ENCODE measurements at places on chromosomes 13 and 19.

GRCh38 chr19:18364826-18365528 lies 21.0 kb upstream of the GDF15 start:
- no peak for DNase-seq

- DNase-seq = no peak
Observed at GRCh38 chr13:41345165-41345913, 34.3 kb downstream of the NAA16 start.

GRCh38 chr13:37014609-37015008 lies 14.0 kb downstream of the EXOSC8 start:
- DNase-seq = no peak

GRCh38 chr13:53281677-53282076 lies 253.1 kb downstream of the OLFM4 start:
- DNase-seq = no peak

DNA sequence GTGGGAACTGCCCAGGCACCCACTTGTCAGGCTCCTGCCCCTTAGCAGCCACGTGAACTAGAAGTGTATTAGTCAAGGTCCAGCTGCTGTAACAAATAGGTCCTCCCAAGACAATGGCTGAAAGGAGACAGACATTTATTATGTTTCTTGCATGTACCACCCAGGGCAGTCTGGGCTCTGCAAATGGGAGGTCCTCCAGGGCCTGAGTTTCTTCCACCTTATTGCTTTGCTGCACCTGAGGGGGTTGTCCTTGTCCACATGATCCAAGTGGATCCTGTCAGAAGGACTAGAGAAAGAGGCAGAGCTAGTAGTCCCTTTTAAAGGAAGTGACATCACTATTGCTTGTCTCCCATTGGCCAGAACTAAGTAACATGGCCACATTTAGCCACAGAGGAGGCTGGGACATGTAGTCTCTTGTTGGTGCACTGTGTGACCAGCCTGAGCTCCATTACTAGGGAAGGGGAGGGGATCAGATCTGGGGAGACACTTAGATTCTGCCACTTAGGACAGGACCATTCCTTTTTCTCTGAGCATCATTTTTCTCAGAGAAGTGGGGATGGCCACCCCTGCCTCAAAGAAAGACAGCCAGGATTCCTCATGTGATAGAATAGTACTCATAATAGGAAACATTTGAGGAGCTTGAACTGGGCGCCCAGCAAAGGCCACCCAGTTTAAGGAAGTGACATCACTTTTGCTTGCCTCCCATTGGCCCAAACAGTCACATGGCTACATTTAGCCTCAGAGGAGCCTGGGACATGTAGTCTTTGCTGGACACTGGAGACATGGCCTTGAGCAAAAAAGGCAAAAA lies 15.1 kb downstream of the CC2D1A start:
- DNase-seq = no peak

- no peak for DNase-seq
Observed at GRCh38 chr19:29945017-29945416, 3.0 kb downstream of the URI1 start.

DNA sequence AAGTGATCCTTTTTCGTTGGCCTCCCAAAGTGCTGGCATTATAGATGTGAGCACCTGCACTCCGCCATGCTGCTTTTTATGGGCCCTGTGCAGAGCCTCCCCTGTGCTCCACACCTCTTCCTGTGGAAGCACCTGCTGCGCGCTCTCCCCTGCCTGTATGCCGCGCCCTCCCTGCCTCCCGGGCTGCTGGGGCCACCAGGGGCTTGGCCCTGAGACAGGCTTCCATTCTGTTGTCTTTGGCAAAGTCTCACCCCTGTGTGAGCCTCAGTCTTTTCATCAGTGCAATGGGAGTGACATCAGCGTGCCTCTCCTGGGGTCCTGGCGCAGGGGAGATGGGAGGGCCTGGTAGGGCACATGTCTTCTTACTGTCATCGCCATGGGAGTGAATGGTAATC lies 1.3 kb downstream of the FAM174C start:
- peak; percentile 58 for DNase-seq

DNA sequence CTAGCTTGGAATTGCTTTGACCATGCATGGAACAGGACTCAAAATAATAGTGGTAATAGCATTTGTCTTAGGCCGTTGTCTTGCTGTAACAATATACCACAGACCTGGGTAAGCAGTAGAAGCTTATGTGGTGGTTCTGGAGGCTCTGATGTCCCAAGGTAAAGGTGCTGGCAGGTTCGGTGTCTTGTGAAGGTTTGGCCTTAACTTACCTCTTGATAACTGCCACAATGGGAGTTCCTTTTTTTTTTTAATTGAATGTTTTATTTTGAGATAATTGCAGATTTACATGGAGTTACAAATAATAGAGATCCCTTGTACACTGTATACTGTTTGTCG lies 5.8 kb downstream of the RPL21 start:
- DNase-seq = no peak

GRCh38 chr13:109782066-109782822 lies 4.1 kb downstream of the IRS2 start:
- DNase-seq = no peak

DNA sequence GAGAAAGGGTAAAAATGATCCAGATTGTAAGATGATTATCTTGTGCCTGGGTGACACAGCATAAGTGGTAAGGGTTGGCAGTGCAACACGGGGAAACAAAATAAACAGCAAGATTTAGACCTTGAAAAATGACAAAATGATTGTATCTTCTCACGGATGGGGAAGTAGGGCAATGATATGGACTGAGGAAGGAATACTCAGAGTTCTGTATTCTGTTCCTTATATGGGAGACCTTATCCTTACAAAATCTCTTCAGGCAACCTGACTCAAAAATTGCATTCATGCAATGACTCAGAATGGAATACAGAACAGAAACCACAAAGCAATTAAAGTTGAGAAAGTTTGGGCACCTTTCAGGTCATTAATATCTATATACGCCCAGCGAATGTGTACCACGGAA lies 149.0 kb downstream of the HS6ST3 start:
- DNase-seq = no peak

- DNase-seq = no peak
Observed at GRCh38 chr13:36445891-36446351, 13.6 kb downstream of the CCNA1 start.

- no peak for DNase-seq
Observed at GRCh38 chr19:42965176-42965575, 28.2 kb upstream of the PSG7 start.

- DNase-seq = no peak
Observed at GRCh38 chr13:34046457-34046856, 228.5 kb downstream of the RFC3 start.

- no peak for DNase-seq
Observed at GRCh38 chr13:41098761-41099160, 33.8 kb downstream of the KBTBD6 start.

DNA sequence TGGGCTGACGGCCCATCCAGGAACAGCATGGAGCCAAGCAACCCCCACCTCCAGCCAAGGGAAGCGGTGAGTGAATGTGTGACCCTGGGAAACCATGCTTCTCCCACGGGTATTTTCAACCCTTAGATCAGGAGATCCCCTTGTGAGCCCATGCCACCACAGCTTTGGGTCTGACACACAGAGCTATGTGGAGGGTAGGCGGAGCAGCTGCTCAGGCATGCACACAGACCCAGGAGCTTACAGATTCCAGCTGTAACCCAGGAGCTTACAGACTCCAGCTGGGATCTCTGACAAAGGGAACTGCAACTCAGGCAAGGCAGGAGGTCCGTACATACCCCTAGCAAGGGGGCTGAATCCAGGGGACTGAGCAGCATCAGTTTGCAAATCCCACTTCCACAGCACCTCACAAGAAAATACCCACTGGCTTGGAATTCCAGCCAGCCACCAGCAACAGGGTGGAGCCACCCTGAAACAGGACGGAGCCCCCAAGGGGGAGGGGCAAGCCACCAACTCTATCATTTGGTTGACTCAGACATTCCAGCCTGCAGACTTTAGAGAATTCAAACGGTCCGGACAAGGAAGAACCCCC lies 40.8 kb upstream of the RFXAP start:
- DNase-seq = no peak

DNA sequence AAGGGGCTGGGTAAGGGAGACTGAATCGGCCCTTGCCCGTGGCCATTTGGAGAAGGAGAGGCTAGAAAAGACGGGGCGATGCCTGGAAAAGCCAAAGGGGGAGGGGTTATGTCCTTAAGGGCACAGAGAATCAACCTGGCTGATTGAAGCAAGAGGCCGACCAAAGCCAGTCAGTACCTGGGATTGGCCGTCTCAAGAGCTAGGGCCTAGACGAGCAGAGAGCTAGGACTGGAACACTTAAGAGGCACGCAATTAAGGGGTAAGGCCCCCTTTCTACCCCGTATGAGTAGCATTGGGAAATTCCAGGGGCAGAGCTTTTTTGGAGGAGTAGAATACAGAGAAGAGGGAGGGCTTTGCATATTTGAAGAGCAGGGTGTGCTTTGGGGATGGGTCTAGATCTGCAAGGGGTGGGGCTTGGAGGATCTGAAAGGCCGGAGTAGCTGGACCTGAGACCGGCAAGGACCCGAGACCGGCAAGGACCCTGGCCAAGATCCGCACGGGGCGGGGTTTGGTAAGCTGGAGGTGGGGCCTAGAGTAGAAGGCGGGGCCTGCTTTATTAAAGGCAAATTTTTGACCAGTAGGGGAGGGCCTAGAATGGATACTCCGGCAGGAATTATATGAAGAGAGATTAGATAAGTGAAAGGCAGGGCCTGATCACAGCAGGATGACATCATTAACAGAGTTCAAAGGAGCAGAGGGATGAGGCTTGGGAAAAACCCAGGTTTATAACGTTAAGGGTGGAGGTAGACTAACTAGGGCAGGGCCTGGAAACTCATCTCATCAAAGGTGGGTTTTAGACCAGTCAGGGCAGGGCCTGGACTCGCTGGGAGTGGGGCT lies 10.7 kb upstream of the CACNG6 start:
- no peak for DNase-seq

GRCh38 chr19:2923510-2923909 lies 21.3 kb downstream of the ZNF77 start:
- no peak for DNase-seq

GRCh38 chr19:29384656-29385055 lies 141.1 kb upstream of the VSTM2B start:
- no peak for DNase-seq

DNA sequence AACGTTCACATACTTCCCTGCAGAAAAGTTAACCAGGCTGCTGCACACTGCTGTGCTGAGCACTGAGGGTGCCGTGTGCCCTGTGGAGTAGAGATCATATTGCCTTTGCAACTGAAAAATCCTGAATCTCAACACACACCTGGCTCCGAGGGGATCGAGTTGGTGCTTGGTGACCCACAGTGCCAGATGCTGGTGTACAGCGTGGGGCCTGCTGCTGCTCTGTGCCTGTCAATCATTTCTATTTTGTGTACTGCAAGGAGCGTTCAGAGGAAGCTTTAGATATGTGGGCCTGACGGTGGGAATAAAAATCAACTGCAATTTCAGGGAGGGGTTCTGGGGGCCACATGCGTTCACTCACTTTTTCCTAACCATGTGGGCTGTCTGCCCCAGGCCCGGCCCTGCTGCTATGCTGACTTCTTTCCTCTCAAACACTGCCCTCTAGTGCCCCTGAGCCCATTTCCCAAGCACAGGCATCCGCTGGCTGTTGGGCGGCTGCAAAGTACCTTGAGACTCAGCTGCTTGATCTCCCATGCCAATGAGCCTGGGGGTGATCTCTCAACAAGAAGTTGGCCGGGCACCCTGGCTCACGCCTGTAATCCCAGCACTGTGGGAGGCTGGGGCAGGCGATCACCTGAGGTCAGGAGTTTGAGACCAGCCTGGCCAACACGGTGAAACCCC lies 9.7 kb upstream of the LENG8 start:
- peak; percentile 32 for DNase-seq

DNA sequence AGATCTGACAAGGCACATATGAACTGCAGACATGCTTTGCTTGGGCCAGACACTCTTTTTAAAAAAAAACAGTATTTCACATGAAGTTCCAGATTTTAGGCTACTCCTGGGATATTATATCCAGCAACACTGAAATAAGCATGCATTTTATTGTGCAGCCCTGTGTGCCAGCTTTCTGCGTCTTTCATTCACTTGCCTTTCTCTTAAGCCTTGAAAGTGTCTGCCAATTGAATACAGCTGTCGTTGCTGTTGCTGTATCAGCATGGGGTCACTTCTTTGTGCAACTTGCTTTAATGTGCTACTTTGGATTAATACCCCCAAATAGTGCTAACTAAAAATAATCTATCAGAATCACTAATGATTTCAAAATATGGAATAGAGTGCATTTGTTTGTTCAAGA lies 657.8 kb downstream of the SLITRK6 start:
- no peak for DNase-seq

- no peak for DNase-seq
Observed at GRCh38 chr13:64528838-64529237, 2701.3 kb downstream of the PCDH9 start.

DNA sequence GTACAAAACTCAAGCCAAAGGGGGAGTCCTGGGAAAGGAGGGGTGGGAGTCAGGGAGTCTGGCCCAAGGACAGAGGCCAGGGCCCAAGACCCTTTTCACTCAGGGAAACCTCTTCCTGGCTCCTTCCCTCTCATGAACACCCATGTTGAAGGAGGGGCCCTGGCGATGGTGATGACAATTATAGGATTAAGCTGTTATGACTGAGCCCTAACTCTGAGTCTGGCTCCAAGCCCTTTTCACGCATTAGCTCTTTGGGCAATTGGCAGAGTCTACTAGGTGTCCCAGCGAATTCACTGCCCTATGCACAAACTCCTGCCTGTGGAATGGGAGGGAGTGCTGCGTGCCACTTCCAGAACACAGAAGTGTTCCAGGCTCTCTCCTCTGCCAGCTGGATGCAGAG lies 20.7 kb downstream of the ZNF575 start:
- no peak for DNase-seq

GRCh38 chr13:109150696-109151095 lies 521.3 kb downstream of the MYO16 start:
- DNase-seq = no peak

DNA sequence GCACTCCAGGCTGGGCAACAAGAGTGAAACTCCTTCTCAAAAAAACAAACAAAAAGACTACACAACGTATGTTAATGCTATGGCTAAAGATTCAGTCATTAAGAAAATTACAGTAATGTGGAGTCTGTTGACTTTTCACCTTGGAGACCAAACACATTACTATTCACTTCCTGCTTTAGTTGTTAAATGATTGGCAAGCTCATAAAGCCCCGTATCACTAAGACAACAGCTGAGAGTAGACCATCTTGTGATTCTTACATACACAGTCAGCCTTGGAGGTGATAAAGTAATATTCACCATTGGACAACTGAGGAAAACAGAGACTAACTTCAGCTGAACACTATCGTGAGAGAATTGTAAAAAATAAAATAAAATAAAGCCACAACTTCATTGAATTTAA lies 86.5 kb downstream of the KCTD12 start:
- no peak for DNase-seq

GRCh38 chr13:43329702-43330101 lies 306.3 kb downstream of the DNAJC15 start:
- no peak for DNase-seq

GRCh38 chr13:45021250-45021649 lies 31.9 kb downstream of the GPALPP1 start:
- DNase-seq = no peak

- DNase-seq = no peak
Observed at GRCh38 chr13:38264363-38265131, 85.1 kb upstream of the UFM1 start.

DNA sequence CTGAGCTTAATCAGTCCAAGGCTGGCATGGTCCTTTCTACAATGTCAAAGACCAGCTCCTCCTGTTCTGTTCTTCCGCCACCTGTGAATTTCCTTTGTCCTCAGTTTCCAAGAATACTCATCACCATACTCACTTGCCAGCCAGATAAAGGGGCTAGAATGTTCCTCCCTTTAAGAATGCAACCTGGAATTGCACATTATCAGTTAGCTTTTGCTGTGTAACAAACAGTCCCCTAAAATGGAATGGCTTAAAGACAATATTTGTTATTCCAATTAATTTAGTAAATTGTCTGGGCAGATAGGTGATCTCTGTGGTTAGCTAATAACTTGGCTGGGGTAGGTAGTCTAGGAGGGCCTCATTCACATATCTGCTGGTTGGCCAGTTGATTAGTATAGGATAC lies 36.0 kb downstream of the VAV1 start:
- no peak for DNase-seq

All from activated naive CD4-positive, alpha-beta T cell treated with anti-CD3 and anti-CD28 coated beads, Interleukin-2, amount 50 U/mL, for 16 hours (primary cell).